ENCODE measurements at places on chromosomes 1 and 21.

DNA sequence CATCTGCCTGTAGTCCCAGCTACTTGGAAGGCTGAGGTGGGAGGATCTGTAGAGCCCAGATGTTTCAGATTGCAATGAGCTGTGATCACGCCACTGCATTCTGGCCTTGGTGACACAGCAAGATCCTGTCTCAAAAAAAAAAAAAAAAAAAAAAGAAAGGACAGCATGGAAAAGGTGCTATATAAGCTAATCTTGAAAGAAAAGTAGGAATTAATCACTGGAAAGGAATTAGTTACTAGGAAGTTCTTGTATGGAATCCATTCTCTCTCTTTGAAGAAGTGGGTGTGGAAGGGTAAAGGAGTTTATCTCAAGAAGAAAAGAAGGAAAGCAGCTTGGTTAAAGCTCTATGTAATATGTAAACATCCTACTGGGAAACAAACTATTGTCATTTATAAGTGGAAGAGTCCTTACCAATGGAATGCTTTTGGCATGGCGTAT, 339.2 kb downstream of the DPYD start:
- DNase-seq = no peak

DNA sequence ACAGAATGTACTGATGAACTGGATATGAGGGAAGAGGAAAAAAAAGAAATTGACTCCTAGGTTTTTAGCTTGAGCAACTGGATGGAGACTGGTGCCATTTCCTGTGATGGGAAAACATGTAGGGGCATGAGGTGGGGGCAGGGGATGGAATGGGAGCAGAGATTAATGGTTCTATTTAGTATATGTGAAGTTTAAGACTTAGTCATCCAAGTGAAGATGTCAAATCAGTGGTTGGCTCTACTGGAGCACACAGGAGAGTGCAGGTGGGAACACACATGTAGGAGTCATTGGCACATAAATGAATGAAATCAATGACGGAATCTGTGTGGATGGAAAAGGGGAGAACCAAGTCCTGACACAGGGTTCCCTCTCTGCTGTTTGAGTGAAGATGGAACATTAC, 224.4 kb upstream of the COA6 start:
- DNase-seq = no peak

DNA sequence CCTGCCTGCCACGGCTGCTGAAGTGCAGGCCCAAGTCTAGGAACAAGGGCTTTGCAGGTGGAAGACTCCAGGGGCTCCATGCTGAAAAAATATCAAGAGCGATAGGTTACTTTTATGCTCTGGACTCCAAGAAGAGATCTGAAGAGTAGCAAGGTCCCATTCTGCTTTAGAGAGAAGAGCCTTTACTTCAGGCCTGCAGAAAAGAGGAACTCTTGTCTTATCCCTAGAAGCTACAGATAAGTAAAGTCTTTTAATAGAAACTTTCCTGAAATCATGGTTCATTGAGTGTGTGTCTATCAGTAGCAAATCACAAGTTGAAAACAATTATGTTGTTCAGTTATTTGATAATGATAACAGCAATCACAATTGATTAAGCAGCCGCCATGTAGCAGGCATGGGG, 113.3 kb downstream of the TNR start:
- no peak for DNase-seq

DNA sequence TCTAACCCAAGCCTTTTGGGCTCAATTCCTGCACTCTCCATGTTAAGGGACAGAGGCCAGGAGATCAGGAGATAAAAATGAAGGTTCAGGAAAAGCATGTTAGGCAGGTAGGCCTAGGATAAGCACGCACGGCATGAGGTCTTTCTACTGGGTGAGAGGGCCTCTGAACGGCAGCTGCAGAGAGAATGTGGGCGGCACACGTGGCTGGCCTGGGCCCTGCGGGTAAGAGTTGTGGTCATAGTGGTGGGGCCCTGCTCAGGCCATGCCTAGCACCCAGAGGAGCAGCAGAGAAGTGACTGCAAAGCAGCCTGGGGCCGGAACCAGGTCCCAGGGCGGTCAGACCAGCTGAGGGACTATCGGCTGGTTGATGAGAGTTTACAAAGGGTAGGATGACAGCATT, 7.5 kb upstream of the FOXO6 start:
- no peak for DNase-seq

GRCh38 chr1:22889213-22889827, 83.3 kb downstream of the LACTBL1 start:
- DNase-seq = no peak

- DNase-seq = no peak
These were observed 75.9 kb downstream of the IVNS1ABP start for GRCh38 chr1:185241127-185241526.

DNA sequence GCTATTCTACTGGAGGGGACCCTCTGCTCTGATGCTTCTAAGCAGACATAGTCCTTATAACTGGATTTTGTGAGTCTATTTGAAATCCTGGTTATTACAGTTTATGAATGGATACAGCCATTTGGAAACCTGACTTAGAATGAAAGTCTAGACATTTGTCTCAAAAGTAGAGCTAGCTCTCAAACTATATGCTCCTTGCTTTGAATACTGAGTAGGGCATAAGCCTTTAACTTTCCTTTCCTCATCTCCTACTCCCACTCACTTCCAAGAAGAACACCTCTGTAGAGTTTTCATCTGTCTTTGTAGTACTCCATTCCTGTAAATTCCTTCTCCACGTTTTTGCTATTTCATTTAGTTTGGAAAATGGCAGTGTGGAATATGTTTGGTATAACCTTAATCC, 9.0 kb upstream of the ARID1A start:
- DNase-seq = no peak

- no peak for DNase-seq
These were observed 73.4 kb downstream of the SCCPDH start for GRCh38 chr1:246797597-246797996.

- DNase-seq = no peak
These were observed 55.9 kb downstream of the DISP3 start for GRCh38 chr1:11534846-11535245.

GRCh38 chr1:210434223-210434622, 105.5 kb downstream of the HHAT start:
- DNase-seq = no peak

GRCh38 chr1:12450090-12450755, 167.8 kb downstream of the DHRS3 start:
- DNase-seq = no peak

DNA sequence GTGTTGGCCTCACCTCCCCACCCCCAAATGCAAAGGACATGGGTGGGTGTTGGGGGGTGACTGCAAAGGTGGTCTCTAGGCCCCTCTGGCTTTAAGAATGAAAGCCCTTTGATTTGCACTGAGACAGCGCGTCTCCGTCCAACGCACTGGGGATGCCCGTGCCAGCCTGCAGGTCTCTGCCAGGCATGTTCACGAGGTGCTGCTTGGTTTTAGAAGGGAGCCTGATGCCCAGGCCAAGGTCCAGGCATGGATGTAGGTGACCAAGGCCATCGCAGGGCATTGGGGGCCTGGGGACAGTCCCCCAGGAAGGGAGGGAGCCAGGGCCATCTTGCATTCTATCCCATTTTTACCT, 363.6 kb upstream of the VAMP3 start:
- no peak for DNase-seq

- no peak for DNase-seq
These were observed 154.1 kb upstream of the VAMP3 start for GRCh38 chr1:7616953-7617352.

GRCh38 chr1:195394567-195394966, 1213.7 kb downstream of the KCNT2 start:
- DNase-seq = no peak

DNA sequence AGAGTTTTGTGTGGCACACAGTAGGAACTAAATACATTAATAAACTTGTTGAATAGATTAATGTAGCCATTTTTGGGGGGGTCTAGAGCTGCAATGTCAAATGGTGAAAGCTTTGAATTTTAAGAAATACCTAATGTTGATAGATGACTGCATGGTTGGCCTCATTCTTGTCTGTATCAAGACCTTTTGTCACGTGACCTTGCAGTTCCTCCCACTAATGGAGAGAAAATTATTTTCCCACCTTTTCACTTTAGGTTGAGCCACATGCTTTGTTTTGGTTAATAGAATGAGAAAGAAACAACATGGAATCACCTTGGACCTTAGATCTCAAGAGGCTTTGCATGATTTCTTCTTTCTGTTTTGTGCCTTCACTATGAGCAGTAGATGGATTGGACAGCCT, 223.6 kb upstream of the DEPDC1 start:
- DNase-seq = no peak

GRCh38 chr21:39923476-39923875, 56.2 kb downstream of the PCP4 start:
- DNase-seq = no peak

- DNase-seq = no peak
These were observed 47.8 kb downstream of the ACTL8 start for GRCh38 chr1:17802945-17803344.

DNA sequence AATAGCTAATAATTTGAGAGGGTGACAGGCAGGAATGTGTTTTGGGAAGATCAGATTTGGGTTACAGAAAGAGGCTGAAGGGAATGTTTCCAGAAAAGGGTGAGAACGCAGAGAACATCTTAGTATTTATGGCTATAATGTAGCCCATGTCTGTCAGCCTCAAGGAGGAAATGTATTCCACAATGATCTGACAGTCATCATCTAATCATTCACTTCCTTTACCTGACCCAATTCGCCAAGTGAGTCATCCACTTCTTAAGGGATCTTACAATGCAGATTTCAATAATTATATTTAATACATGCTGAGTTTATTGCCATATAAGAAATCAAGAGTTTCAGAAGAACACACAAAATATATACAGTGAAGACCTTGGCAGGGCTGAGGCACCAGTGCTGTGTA, 10.8 kb downstream of the TRIM45 start:
- no peak for DNase-seq

GRCh38 chr1:229942501-229942900, 124.5 kb upstream of the GALNT2 start:
- no peak for DNase-seq

- no peak for DNase-seq
These were observed 872 bp downstream of the GPBP1L1 start for GRCh38 chr1:45685308-45686014.

DNA sequence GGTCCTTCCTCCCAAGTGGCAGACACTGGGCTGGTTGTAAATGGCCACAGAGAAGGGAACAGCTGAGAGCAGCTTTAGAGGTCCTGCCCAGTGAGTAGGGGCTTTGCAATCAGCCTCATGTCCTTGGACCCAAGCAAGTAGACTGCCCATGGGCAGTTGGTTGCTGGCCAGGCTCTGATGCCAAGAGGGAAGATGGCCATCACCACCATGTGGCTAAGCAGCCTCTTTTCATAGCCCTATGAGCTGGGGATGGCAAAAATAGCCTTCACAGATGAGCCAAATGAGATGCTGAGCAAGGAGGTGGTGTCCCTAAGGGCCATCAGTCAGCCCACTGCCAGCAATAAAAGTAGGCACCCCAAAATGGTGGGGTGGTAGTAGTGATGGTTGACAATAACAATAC, 3.2 kb downstream of the DISP3 start:
- DNase-seq = no peak

DNA sequence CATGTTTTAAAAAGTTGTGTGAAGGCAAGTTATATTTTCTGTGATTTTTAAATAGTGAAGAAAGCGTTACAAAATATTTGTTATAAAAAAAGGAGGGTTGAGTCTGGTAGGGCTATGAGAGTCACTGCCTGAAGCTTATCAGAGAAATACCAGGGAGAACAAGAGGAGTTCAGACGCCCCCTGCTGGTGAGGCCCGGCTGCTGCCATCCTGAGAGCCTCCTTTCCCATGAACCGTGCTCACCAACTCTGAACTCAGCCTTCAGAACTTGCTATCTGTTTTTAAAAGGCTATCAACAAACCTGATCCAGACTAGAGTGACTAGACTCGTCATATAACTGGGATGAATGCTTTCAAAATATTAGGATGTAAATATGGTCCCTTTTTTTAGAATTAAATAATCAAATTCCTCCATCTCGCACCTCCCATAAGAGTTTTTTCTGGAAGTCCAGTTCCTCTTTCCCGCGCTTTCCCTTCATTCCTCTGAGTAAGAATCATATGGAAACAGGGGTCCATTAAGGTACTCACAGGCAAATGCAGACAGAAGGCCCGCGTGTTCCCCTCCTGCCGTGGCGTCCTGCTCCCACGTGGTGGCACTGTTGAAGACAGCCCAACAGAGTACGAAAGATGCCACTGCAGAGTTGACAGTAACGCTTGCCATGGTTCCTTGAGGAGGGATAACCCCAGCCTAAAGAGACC, 26.2 kb upstream of the SPATA6 start:
- peak; percentile 24 for DNase-seq

DNA sequence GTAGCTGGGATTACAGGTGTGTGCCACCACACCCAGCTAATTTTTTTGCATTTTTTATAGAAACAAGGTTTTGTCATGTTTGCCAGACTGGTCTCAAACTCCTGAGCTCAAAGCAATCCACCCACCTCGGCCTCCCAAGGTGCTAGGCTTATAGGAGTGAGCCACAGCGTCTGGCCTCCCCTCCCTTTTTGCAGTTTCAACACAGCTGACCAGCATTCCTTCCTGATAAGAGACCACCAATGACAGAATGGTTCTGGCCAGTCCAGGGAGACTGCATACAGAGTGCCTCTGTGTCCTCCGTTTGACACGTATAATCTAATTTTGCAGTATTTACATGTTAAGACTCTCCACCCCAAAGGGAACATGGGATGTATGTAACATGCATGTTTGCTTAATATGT, 46.4 kb upstream of the CACHD1 start:
- DNase-seq = no peak

DNA sequence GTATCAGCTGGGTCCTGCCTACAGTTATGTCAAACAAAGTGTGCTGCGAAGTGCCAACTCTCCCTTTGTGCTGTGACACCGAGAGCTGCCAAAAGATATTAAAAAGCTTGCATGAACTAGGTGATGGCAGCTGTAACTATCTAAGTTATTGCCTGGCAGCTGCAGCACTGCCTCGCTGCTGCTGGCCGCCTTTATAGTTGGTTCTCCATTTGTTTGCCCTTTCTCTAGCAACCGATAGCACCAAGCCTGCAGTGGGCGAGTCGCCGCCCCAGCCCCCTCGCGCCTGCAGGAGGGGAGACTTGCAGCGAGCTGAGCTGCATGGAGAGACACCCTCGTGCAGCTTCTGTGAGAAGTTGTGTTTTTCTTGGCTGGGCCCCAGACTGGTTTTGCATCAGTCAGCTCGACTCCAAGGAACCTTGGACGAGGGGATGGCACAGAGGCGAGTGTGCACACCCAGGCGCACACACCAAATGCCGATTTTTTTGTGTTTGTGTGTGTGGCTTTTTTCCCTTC, 330.6 kb downstream of the RPS6KC1 start:
- DNase-seq = no peak

- DNase-seq = no peak
These were observed 51.8 kb upstream of the SYT14 start for GRCh38 chr1:209886219-209886536.

GRCh38 chr1:11898831-11899467, 27.3 kb downstream of the KIAA2013 start:
- DNase-seq = no peak
